ENCODE measurements at places on chromosomes 7 and 10.

DNA sequence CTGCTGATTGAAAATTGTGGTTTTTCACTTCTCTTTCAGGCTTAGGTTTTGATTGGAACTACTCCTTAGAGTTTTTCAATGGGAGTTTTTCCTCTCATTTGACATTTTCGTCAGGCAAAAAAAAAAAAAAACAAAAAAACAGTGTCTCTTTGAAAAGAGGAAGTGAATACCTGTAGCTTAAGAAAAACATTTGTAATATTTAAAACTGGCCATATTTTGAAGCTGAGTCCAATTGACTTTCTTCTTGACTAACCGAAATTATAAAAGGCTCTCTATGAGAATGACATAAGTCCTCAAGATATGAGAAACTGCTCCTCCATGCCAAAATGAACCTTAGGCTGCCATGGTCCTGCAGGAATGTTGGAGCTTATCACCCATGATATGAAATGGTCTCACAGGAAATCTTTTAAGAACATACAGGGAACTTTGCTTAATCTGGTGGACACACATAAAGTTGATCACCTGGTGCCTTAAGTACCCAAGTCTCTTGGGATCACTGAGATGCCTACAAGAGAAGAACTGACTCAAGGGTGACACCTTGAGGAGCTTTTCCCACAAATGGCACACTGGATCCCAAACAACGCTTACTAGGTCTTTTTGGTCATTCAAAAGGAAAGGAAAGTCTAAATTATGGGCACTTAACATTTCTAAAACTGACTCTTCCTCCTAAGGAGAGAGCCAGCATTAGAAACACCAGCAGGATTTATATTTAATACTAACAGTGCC, 263.4 kb downstream of the CDC14C start:
- DNase-seq, result no peak

- no peak for DNase-seq
Observed at GRCh38 chr7:7817748-7818147, 99.3 kb upstream of the RPA3 start.

DNA sequence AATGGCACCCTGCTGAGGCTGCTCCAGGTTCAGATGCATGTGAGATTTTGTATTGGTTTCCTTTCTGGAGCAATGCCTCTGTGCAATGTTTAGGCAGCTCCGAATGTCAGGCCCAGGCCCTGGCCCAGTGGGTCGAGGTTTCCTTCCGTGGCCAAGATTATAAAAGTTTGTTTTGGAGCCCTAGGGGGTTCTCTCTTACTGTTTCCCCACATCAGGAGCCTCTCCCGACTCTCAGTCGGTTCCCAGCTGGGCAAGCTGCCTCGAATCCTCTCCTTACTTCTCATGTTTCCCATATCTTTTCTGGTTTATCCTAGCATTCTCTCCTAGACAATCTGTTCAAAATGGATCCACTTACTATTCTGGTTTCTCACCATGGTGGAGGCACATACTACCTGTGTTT, 11.0 kb downstream of the TMEM140 start:
- no peak for DNase-seq

DNA sequence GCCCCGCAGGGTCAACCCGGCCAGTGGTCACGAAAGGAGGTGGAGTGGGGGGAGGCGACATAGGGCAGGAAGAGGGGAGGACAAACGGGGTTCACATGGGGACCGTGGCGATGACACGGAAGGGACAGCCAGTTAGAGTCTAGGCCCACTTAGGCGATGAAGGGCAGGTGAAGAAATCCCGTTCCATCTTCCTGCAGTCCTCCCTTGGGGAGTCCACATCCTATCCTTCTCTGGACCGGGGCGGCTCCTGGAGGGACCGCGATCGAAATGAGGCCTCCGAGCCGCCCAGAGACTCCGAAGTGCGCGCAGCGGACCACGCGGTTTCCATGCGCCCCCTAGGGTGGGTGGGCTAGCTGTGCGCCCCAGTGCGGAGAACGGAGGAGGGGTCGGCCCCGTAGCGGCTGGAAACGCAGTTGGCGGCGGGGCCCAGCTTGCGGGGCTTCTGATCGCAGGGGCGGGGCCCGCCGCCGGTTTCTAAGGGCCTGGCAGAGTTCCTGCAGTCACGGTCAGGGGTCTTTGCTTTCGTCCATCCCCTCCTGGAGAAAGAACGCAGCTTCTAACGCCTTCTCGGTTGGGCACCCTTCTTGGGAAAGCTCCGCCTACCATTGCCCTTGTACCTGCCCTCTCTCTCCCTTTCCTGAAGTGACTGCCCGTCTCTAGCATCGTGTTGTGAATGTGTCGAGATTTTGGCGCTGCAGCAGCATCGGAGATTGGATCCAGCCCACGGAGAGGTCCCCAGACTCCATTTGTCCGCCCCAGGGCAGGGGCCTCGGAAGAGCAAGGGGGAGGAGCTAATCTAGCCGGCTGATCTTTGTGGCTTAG, 17.9 kb upstream of the TMEM225B start:
- peak; percentile 79 for DNase-seq

- no peak for DNase-seq
Observed at GRCh38 chr10:126198681-126199080, 189.6 kb downstream of the ADAM12 start.

GRCh38 chr7:48420206-48420605, 248.9 kb downstream of the ABCA13 start:
- no peak for DNase-seq

Data from left forelimb (tissue), 1 donor.